Stimulated activated memory B cell treated with anti-CD40 and anti-IgM and Interleukin-4, amounts not matched to agents 10 μg/mL and 1 μg/mL and 100 μg/mL, for 72 hours (primary cell): ENCODE measurements at places on chromosomes 3 and 15.

GRCh38 chr3:5809586-5810246 lies 622.2 kb downstream of the EDEM1 start:
- ATAC-seq: no peak

DNA sequence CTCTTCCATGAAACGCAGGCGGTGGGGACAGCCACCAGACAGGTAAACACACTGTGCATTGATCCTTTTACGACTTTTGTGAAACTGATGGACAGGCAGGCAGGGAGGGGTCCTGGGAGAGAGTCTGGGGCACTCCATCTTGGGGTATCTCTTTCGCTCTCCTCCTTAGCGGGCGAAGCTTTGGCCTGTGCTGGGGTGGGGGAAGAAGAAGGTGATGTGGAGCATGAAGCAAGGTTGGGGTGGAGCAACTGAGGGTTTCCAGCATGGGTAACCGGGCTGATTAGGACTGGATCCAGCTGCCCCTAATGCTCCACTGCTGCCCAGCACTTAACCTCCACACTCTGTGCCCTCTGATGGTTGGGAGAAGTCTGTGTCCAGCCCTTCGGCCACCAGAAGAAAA lies 25.6 kb downstream of the MUC20 start:
- ATAC-seq: no peak

DNA sequence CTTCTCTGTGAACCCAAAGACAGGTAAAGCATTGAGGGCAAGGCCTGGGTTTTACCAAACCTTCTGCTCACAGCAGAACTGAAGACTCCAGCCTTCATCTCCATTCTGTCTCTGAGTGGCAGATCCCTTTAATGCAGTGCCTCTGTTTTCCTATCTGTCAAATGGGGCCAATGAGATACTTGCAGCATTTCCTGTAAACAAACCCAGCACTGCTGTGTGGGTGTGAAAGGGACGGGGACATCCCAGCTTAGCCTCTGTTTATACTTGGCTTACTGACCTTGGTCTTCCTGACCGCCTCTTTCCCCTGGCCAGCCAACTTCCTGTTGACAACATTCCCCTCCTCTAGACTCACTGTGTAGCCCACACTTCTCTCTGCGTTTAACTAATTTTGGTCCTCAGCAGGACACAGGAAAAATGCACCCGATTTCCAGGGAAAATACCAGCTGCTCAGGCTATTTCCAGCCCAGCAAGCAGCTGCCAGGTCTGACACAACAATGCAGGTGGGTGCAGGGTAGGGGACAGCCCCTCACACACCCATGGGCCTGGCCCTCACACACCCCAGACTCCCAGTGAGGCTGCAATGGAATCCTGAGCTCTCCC lies 105.9 kb upstream of the HERC1 start:
- ATAC-seq: peak; percentile 34

- ATAC-seq: peak; percentile 46
Measured at GRCh38 chr3:100209948-100210771, 50.6 kb upstream of the TBC1D23 start.

DNA sequence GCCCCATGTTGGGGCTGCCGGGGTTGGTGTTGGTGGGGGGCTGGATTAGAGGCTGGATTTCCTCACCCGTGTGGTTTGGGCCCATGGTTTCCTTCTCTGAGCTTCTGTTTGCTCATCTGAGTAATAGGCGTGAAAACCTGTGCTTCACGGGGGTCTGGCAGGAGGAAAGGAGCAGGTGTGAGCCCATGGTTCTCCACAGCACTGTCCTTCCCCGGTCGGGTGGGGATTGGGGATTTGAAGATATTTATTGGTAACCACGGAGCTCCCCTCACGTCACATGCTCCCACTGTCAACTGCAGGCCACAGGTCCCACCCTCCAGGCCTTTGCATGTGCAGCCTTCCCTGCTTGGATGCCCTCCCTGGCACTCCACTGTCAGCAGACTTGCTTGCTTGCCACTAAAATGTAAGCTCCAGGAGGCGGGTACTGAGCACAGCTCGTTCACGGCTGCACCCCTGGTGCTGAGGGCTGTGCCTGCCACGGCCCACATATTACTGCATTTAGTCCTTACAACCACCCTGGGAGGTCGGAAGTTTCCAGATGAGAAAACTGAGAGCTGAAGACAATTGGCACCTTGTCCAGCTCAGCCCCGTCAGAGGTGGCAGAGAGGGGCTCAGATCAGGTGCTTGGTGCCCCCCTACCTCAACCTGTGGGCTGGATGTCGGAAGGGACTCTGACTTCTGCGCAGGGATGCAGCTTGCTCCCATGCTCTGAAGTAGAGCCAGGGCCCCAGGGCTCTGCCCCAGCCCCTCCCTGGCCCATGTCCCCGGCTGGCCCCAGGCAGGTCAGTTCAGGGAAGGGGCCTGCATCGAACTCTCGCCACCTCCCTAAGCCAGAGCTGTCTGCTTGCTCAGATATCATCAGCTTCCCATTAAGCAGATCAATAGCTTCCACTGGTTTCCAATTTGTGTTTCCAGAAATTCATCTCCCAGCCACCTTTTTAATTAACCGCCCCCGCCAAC lies 29.4 kb upstream of the IQSEC1 start:
- ATAC-seq: no peak

DNA sequence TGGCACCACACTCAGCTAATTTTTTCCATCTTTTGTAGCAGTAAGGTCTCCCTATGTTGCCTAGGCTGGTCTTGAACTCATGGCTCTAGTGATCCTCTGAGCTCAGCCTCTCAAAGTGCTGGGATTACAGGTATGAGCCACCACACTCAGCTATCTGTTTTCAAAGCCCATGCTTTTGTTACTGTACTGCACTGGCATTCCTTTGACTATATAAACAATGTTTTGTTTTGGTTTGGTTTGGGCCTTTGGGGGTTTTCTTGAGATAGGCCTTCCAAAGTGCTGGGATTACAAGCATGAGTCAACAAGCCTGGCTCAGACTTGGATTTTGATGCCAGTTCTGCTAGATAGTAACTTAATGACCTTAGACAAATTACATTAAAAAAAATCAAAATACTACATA lies 89.7 kb upstream of the GK5 start:
- ATAC-seq: no peak

GRCh38 chr3:112777811-112778210 lies 68.9 kb downstream of the CD200R1L start:
- no peak for ATAC-seq

DNA sequence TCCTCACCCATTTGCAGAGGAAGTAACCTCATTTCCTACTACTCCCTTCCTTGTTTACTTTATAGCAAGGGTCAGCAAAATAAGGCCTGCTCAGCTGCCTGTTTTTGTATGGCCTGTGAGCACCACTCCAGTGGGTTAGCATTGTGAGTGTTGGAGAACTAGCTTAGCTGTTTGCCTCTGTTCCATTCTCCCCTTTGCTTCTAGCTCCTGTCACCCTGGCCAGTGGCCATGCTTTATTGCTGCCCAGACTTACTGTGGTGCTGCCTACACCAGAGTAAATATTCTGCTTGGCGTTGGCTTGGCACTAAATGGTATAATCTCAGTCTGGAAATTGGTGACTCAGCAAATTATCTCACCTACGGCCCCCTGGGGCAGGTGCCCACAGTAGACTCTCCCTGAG lies 8.8 kb downstream of the PDCD6IP start:
- ATAC-seq: no peak

DNA sequence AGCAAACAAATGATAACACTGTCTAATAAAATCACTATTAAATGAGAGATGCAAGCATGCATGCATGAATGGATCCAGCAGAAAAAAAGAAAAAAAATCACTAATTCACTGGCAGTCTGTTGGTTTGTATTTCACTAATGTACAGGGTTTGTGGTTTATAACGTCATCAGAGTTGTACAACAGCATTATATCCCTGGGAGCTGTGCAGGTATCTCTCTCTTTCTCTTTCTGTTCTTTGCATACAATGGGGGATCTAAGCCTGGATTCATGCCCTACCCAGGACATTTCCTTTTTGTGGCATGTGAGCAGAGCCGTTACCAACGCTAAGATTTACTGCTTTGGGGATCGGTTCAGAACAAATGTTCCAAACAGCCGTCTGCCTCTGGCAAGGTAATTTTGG lies 229.5 kb downstream of the SOX2 start:
- no peak for ATAC-seq

- ATAC-seq: no peak
Measured at GRCh38 chr15:50815958-50816590, 50.6 kb upstream of the SPPL2A start.

- no peak for ATAC-seq
Measured at GRCh38 chr3:6578526-6578925, 282.4 kb upstream of the GRM7 start.

GRCh38 chr15:101024073-101024695 lies 105.0 kb downstream of the LRRK1 start:
- peak; percentile 24 for ATAC-seq

GRCh38 chr15:48373821-48374451 lies 42.7 kb downstream of the DUT start:
- ATAC-seq: no peak

GRCh38 chr3:143436231-143436930 lies 316.8 kb downstream of the CHST2 start:
- no peak for ATAC-seq

GRCh38 chr15:69973102-69973714 lies 124.5 kb downstream of the TLE3 start:
- ATAC-seq: peak; percentile 92

- ATAC-seq: no peak
Measured at GRCh38 chr3:35320646-35321407, 318.5 kb upstream of the ARPP21 start.

GRCh38 chr3:157381606-157382005 lies 55.0 kb upstream of the PTX3 start:
- ATAC-seq: no peak

DNA sequence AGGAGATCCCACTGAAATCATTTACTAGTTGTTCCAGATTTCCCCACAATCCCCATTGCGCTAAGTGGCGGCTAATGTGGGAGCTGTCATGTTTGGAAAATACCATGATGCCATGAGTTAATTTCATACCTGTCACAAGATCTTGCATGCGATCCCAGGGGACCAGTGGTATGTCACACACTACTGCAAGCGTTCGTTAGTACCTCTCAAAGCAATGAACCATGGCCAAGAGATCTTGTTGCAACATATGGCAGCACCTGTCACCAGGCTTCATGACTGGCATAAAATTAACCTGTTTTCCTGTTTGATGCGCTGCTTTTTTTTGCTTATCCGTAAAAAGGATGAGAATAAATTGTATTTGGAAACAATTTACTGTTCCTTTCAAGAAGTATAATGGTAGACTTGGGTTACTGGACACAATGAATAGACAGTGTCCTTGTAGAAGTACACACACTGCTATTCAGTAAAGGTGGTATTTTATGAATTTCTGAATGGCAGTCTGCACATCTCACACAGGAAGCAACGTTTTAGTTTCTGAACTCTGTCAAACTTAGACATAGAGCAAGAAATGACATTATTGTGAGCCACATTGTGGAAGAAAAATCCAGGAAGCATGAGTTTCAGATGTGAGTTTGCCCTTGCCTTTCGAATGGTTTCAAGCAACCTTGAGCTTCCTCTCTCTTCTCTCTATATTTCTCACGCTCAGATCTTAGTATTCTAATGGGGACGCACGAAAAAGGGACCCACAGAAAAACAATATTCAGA lies 81.9 kb downstream of the CHL1 start:
- ATAC-seq: peak; percentile 97

DNA sequence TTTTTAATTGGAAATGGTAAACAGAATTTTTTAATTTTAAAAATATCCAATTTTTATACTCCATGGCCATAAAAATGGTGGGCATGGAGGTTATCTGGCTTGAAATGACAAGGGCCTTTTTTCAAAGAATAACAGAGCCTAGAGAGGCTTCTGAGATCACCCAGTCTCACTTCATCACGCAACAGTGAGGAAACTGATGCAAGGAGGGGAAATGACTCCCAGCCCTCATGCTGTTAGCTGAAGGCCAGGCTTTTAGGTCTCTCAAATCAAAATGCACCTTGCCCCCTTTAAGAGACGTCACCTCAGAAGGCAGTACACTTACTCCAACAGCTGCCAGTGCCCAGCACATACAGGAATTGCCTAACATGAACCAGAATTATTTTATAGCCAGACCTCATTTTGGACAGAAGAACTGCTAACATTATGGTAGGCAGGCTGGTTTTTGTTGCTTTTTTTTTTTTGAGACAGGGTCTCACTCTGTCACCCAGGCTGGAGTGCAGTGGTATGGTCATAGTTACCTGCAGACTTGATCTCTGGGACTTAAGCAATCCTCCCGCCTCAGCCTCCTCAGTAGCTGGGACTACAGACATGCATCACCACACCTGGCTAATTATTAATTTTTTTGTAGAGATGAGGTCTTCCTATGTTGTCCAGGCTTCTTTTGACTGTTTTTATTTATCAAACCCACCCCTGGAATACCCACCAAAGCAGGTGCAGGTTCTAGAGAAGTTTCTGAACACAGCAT lies 9.1 kb downstream of the RAB43 start:
- no peak for ATAC-seq

DNA sequence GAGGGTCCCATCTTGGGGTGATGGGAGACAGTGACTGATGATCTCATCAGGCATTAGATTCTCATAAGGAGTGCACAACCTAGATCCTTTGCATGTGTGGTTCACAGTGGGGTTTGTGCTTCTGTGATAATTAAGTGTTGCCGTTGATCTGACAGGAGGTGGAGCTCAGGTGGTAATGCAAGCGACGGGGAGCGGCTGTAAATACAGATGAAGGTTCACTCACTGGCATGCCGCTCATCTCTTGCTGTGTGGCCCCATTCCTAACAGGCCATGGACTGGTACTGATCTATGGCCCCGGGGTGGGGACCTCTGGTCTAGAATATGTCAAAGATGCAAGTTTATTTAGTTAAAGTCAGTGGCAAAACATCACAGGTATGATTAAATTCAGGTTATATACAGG lies 8.7 kb downstream of the MEF2A start:
- no peak for ATAC-seq

DNA sequence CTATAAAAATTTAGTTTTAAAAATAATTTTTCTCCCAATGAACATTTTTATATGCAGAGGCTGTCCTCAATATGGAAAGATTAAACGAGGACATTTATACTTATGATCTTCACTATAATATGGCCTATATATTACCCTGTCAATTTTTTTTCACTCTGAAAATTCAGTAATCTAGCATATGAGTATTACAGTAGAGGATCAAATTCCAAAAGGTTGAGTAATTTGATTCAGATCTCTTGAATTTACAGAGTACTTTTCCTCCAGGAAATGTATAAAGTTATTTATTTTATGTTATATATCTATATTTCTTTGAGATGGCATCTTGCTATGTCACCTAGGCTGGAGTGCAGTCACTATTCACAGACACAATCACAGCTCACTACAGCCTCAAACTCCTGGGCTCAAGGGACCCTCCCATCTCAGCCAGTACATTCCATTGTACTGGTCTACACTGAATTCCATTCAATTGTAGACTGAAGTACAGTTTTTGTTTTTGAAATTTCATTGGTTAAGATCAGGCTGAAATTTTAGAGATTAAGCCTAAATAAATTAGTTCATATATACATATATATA lies 16.3 kb upstream of the TRPM7 start:
- no peak for ATAC-seq

- ATAC-seq: no peak
Measured at GRCh38 chr3:106093616-106094015, 224.8 kb upstream of the CBLB start.

GRCh38 chr3:191379446-191379845 lies 49.1 kb upstream of the UTS2B start:
- ATAC-seq: no peak
